Retina (tissue), 1 donor: ENCODE measurements at places on chromosomes 1 and 21.

DNA sequence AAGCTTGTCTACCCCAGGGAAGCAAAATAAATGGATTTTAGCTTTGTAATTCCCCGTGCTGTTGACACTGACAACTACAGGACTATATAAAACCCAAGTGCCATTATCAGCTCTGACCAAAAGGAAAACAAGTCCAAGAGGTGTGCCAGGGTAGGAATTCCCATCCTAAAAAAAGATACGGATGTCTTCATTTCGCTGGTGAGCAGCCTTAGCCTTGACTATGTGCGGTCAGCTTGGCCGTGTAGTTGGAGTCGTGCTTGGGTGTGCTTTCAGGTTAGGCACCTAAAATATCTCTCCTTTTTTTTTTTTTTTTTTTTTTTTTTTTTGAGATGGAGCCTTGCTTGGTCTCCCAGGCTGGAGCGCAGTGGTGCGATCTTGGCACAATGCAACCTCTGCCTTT, 28.9 kb upstream of the ACTN2 start:
- DNase-seq = no peak

GRCh38 chr1:153395136-153395685, 4.3 kb upstream of the S100A8 start:
- DNase-seq = no peak

- no peak for DNase-seq
These were observed 2.3 kb downstream of the SLC2A5 start for GRCh38 chr1:9066945-9067807.

GRCh38 chr1:1120096-1120495, 4.2 kb upstream of the C1orf159 start:
- DNase-seq = no peak

DNA sequence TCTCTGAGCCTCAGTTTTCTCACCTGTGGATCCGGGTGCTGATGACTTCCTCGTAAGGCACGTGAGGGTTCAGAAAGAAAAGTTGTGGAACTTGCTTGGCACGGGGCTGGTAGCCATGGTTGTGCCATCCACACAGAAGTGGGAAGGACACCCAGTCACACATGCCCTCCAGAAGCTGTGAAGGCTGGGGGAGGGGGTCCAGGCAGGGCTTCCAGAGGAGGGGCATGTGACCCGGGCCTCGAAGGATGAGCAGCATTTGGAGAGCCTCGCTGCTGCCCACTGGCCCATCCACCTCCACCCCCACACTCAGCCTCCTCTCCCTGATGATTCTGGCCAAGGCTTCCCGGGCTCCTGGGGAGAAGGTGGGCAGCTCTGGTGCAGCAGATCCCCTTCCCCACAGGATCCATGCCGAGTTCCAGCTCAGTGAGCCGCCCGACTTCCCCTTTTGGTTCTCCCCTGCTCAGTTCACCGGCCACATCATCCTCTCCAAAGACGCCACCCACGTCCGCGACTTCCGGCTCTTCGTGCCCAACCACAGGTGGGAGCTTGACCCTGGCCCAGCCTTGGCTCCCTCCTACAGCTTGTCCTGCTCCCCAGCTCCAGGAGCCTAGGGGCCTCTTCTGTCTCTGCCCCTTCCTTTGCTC, 9.4 kb downstream of the SELENON start:
- no peak for DNase-seq

- DNase-seq = no peak
These were observed 211.4 kb upstream of the PKN2 start for GRCh38 chr1:88472714-88473113.

DNA sequence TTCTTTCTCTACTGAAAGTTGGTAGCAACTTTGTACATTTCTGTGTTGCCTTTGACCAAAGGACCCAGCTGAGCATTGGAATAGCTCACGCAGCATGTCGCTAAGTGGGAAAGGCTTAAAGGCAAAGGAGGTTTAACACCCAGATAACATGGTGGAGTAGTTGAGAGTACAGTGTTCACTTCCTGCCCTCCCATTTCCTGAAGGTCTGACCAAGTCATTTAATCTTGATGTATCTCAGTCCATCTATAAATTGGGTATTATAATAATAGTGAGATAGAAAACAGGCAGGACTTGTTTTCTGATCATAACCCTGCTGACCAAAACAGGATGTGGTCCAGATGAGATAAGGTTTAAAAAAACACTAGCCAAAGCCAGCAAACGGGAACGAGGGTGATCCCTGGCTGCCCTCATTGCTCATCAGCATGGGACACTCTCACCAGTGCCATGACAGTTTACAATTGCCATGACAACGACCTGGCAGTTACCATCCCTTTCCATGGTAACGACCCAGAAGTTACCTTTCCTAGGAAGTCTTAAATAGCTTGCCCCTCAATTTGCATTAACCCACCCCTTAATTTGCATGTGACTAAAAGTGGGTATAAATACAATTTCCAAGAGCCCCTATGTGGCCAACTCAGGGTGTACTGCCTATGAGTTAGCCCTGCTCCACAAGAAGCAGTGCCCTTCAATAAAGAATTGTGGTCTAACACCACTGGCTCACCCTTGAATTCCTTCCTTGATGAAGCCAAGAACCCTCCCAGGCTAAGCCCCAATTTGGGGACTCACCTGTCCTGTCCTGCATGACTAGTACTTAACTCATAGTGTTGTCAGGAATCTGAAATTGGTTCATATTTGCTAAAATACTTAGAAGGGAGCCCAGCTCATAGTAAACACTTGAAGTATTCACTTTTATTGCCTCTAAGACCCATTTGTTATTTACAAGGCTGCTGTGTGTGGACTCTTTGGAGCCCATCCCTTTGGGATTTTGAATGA, 28.4 kb upstream of the FHAD1 start:
- DNase-seq = no peak

DNA sequence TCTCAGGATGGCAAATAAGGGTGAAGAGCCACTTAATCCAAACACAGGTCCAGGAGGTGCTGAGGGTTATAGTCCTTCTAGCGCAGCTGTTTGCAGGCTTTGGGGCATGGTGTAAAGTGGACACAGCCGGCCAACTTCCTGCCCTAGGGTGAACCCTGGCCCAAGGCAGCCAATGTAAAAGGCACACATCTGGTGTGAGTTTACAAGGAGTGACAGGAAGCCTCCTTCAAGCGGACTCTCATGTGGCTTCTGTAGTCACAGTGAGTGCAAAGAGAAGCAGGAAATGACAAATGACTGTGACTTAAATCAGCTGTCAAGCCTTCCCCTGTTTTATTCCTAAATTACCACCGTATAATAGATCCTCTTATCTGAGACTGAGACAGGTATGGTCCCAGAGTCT, 213.0 kb downstream of the CRB1 start:
- no peak for DNase-seq

DNA sequence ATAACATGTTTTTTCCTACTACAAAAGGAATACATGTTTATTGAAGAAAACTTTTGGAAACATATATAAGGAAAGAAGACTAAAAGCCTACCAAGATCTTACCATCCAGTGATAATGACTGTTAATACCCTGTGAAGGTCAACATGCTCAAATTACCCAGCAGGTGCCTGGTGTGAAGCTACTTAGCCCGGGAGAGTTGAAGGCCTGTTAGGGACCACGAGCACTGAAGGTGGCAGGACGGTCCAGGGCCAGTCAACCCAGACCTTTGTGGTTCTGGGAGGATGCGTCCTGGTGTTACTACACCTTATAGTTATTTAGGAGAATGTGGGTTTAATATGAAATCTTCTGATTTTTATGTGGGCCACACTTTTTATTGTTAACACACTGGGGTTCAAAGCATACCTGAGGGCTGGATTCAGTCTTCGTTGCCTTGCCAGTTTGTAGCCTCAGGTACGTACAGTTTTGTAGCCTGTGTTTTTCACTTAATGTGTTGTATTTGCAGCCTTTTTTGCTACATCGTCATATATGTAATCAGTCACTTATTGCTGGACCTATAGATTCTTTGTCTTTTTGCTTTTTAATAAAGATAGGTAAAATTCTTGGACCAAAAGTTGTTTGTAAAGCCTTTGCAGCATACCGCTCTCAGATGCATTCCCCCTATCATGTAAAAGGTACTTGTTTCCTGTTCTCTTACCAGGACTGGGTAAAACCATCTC, 9.8 kb downstream of the ITSN1 start:
- DNase-seq = no peak

GRCh38 chr1:40823983-40824382, 38.2 kb downstream of the CITED4 start:
- DNase-seq = no peak

DNA sequence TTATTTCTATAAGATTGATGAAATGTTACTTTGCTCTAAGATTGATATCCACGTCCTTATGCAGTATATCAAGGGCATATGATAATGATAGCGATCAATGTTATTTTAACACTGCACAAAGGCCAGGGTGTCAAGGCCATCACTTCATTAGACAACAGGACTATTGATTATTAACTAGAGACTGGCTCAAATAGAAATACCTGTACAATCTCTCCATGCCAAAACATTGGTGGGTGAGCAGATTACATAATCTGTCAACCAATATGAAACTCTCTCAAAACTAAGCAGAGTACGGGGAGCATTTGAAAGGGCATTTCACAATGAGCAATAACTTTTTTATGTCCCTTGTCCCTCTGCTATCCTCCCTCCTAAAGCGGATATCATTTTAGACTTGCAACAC, 566.5 kb upstream of the PKN2 start:
- DNase-seq = no peak

GRCh38 chr1:225691377-225691776, 38.5 kb upstream of the ENAH start:
- DNase-seq = no peak

- no peak for DNase-seq
These were observed 126.8 kb upstream of the EDN2 start for GRCh38 chr1:41611068-41611931.

- peak; percentile 38 for DNase-seq
These were observed 313.0 kb downstream of the RWDD3 start for GRCh38 chr1:95547005-95547404.

DNA sequence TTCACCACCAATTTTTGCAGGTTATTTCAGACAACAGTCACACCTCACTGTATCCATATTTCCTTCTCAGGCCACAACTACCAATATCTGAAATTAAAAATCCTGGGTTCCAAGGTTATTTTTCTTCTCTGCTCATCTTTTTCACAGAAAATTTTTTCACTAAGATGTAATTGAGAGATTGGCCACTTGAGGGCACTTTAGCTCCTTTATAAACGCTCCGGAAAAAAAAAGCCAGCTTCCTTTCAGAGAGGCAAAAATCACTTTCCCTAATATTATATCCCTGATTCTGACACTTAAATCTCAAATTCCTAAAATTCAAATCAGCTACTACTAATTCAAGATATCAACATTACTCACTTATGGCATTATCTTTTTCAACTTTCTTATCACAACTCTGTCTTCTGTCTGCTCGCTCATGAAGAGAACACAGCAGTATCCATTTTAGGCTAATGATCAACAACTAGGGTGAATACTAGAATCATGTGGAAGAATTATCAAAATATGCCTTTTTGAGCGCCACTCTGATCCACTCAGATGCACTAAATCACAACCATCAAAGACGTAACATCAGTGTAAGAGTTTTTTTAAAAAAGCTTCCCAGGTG, 101.4 kb upstream of the RGS1 start:
- DNase-seq = peak; percentile 72

DNA sequence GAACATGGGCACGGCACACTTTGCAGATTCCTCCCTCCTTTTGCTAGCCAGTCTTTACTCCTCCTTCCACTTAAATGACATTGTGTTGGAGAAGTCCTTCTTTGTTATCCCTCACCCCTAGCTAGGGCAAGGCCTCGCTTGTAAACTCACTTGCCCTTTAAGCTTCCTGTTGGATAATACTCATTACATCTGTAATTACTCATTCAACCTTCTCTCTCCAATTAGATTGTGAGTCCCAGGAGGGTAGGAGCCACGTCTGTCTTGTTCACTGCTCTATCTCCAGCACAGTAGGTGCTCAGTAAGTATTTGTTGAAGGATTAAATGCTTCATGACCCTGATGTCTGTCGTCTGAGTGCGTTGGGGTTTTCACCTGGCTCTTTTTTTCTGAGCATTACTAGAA, 98.7 kb upstream of the USP24 start:
- DNase-seq = no peak
